ENCODE measurements at places on chromosomes 3 and 15.
A peak's percentile ranks its signal among the peaks of the same experiment; 100 is the strongest.

DNA sequence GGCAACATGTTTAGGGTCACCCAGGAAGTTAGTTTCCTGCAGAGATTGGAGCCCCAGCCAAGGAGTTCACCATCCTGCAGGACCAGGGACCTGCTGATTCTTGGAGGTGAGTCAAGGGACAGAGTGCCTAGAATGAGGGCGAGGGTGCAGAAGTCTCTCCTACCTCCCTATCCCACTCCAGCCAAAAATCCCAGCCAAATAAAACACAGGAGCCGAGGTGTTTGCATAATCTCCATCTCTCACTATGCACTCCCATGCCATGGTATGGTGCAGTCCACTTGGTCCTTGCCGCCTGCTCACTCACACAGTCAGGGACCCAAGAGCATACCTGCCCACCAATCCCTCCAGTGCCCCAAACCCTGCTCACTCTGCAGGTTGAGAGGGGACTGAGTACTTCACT, 294.2 kb downstream of the UACA start:
- DNase-seq: no peak

GRCh38 chr3:39086144-39086543, 21.3 kb downstream of the GORASP1 start:
- DNase-seq: no peak

GRCh38 chr15:78938658-78939488, 6.0 kb downstream of the CTSH start:
- no peak for DNase-seq

- DNase-seq: no peak
Measured at GRCh38 chr3:113241292-113242095, 30.1 kb downstream of the BOC start.

DNA sequence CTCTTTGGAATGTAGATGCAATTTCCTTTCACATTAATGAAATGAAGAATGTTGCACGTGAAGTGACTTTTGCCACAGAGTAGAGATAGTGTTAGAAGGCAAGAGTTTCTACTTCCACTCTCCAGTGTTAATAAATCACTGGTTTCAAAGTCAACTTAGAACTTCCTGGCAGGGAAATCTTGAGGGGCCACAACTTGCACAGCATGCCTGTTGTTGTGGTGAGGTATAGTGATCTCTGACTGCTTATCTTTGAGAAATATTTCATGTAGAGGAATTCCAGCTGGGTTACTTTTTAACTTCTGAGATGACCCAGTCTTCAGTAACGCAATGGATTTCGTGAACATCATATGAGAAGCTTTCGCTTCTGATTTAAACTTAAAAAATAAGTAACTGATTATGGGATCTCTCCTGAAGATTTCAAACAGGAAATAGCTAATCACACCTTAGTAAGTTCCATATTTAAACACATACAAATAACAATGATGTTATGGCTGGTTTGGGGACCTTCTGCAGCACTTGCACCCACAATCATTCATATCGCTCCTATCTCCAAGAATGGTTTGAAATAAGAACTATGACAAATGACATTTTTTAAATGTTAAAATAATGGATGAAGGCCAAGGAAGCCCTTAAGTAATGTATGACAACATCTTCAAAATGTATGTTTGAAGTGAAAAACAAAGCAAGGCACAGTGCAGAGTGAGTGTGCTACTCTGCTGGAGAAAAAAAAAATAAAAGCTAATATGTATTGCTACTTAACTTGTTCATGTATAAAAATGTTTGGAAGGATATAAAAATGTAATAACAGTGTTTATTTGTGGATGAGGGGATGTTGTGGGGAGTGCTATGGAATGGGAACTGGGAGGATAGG, 726.5 kb upstream of the NECTIN3 start:
- DNase-seq: no peak

DNA sequence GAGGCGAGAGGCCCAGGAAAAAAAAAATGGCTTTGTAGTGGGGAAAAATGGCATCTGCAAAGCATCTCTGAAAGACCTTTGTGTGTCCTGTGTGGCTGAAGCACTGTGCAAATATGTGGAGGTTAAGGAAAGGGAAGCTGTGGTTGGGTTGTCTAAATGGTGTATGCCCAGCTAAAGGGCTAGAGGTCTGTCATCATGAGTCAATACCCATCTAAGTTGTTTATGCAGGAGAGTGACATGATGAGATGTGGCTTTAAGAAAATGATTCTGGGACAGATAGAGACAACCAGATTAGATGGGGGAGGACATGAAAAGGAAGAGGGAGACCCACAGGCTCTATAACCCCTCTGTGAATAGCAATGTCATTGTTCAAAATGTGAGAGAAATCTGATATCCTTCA, 280.7 kb downstream of the MFSD1 start:
- no peak for DNase-seq

DNA sequence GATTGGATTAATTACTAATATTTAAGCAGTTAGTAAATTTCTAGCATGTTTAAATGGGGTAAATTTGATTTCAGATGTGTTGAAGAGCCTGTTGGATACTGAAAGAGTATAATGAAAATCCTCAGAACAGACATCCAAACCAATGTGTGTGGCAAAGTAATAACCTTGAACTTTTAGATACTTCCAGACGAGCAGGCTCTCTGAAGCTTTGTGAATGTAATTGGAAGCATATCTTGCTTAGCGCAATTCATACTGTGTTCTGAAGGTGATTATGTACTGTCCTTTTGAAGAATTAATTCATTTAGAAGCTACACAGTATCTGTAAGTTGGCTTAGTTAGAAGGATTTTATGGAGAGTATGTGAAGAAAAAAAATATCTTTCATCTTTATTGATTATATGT, 161.8 kb downstream of the CBLB start:
- no peak for DNase-seq

DNA sequence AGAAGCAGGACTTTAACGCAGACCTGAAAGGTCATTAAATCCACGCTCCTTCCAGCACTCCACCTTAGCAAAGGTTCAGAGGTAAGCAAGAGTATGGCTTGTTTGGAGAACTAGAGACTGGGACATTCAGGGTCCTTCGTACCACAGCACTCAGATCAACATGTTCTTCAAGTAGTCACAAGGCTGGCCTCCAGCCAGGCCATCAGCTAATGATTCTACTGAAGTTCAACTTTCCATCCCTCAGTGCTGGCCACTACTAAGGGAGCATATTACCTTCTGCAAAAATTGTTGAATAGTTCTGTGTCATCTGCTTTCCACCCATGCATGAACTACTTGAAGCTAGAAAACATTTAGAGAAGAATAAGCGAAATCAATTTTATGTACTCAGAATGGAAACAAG, 17.6 kb downstream of the CD200R1L start:
- DNase-seq: no peak

- DNase-seq: no peak
Measured at GRCh38 chr3:105997800-105998526, 129.2 kb upstream of the CBLB start.

GRCh38 chr3:48502728-48503168, 1.2 kb downstream of the SHISA5 start:
- DNase-seq: no peak

DNA sequence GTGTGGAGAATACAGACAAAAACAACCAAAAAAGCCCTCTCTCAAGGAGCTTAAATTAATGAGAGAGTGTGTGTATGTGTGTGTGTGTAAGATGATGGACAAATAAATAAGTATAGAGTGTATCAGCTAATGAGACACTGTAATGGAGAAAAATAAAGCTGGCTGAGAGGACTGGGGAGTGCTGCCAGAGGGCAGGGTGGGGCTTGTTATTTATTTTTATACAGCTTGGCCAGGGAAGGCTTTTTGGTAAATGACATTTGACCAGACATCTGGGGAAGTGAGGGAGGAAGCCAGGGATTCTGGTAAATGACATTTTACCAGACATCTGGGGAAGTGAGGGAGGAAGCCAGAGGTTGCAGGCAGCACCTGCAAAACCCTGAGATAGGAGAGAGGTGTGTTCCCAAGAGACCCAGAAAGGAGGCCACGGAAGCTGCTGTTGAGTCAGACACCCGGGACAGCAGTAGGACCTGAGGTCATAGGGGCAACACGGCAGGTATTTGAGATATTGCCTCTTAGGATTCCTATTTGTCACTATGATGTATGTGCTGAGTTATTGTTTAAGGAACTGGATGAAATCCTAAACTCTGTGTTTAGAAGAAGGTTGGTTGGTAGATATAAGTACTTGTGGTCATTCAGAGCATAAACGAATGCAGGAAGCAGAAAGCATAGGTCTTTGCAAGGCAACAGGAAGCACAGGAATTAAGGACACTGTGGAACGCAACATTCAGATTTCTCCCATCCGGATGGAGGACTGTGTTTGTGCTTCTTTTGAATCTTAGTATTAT, 2.7 kb downstream of the SV2B start:
- no peak for DNase-seq

- no peak for DNase-seq
Measured at GRCh38 chr3:191963182-191963581, 502.2 kb downstream of the PYDC2 start.

- DNase-seq: peak; percentile 12
Measured at GRCh38 chr15:64911311-64912186, at the start of gene ANKDD1A. Gene ANKDD1A (plus strand): TSS chr15:64911902. CDS start chr15:64911931, 29 bp downstream.

DNA sequence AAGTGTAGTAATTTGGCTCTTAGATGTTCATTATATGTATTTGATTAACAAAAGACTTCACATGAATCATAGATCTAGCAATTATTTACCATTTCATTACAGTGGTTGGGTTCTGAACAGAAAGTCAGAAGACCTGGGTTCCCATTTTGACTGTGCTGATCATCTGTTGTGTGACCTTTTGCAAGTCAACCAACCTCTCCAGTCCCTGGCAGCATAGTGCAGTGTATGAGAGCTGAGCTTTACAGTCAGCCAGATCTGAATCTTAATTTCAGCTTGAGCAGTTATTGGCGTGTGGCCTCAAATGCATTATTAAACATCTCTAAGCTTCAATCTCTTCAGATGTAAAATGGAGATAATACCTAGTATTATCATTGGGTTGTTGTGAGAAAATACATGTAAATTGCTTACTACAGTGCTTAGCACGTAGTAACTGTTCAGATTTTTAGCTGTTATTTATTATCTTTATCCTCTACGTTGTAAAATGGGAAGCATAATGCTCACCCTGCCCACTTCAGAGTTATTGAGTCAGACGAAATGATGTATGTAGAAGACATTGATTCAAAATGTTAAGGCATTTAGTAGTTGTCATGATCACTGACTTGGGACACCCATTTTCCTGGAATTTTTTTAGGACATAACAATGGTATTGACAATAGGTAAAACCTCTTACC, 104.0 kb downstream of the KLHL25 start:
- DNase-seq: no peak

Measured in activated CD4-positive, alpha-beta T cell treated with anti-CD3 and anti-CD28 coated beads, Interleukin-2, amount 50 U/mL, for 4 hours (primary cell).